Left lung (tissue), 14 donors: ENCODE measurements at places on chromosomes 2 and 18.

GRCh38 chr2:113851640-113852039 lies 38.2 kb upstream of the ACTR3 start:
- DNase-seq = no peak

DNA sequence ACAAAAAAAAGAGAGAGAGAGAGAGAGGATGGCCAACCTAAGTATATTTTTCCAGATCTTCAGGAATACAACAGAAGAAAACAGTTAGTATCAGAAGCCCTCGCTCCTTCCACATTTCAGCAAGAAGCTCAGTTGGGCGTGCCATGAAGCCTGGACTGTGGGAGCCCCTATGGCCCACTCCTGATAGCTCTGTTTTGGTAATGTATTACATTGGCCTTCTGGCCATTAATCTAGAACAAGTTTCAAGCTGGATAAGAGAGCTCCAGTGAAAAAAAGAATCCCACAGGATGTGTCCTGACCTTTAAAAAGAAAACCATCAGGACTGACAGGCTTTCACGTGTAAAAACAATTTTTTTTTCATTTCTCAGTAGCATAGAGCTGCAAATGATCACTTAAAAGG lies 197.9 kb downstream of the ICOS start:
- DNase-seq = no peak

DNA sequence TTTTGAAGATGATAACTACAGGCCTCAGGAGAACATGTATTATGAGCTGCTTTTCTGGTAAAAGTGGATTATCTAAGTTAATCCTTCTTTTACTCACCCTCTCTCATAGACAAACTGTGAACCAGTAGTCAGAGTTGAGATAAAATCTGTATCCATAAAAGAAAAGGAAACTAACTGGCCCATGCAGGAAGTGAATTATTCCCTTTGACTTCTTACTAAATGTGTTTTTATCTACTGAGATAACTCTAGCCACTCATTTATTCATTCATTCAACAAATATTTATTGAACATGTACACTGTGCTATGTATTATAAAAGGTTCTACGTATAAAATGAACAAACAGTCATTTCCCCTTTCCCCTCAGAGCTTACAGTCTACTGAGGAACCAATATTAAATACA lies 10.0 kb downstream of the WDR35 start:
- DNase-seq = no peak

GRCh38 chr18:46260016-46260878 lies 156.1 kb downstream of the HAUS1 start:
- no peak for DNase-seq

- no peak for DNase-seq
Measured at GRCh38 chr2:238379096-238379810, 47.5 kb upstream of the ASB1 start.
